Stimulated activated CD8-positive, alpha-beta memory T cell treated with anti-CD3 and anti-CD28 coated beads, Interleukin-15, amount 100 ng/mL, for 4 hours (primary cell): ENCODE measurements at places on chromosomes 5 and 9.

DNA sequence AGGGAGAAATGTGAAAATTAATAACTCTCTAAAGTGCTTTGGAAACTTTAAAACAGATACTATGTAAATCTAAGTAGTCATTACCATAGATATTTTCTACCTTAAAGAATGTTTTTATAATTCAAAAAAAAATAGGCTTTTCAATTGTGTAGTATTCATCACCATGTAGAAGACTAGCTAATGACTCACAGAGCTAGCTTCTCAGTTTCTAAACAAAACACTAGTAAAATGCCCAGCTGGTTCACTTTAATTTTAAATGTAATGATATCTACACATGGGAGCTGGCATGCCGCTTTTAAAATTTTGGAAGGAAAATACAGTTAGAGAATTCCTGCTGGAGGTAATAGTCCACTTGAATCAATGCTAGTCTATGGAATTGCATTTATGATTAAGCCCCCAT, 509.8 kb downstream of the CSNK1G3 start:
- no peak for DNase-seq

- no peak for DNase-seq
Measured at GRCh38 chr5:93821891-93822415, 80.6 kb upstream of the POU5F2 start.

DNA sequence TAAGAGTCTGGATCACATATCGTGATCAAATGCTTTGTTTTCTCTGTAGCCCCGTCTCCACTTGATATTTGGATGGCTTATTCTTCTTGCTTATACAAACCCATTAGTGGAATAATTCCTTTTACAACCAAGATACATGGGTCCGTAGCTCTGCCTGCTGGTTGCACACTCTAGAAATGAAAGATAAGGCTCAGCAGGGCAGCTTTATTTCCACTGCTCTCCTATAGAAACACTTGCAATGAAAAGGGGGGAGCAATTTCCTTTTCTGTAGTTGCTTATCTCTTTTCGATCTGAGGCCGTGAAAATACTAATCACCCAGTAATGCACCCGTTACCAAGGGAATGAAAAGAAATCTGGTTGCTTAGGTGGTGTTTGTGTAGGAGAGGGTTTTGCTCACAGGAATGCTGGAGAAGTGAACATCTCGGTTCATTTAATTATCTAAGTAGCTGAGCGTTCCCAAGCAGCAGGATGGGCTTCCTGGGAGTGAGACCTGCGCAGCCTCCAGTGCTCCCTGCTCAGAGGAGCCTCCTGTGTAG, 131.7 kb downstream of the ADAMTS16 start:
- DNase-seq, result no peak

DNA sequence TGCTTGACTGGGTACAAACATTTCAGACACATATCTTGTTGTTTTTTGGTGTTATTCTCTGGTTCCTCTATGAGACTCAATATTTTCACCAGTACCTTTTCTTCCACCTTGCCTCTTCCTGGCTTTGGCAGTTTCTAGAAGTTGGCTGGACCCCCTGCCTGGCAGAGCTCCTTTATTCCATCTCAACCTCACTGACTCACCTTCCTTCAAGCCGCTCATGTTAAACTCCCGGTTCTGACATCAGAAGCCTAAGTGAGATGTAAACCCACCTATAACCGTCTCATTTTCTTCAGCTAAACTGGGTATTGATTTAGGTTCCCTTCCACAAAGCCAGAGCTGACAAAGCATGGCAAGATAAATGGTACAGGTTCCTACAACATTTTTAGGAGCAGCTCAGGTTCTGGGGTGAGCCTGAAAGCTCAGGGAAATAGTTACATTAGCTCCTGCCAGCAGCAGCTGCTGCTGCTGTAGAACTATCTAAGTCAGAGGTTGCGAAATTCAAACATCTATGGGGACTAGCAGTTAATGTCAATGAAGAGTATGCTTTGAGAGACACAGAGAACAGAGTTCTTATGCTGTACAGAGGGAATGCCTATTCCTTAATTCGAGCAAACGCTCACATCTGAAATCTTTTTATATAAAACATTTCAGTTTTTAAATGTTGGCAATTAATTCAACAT, 197.1 kb upstream of the NR3C1 start:
- DNase-seq, result no peak

- DNase-seq, result no peak
Measured at GRCh38 chr5:158375531-158375930, 516.6 kb upstream of the CLINT1 start.

GRCh38 chr5:50574121-50574520, 92.3 kb upstream of the PARP8 start:
- no peak for DNase-seq

GRCh38 chr9:89522261-89522958, 24.5 kb upstream of the SEMA4D start:
- no peak for DNase-seq

GRCh38 chr5:164296603-164297080, 791.2 kb downstream of the MAT2B start:
- DNase-seq, result no peak

- DNase-seq, result no peak
Measured at GRCh38 chr5:28648108-28648507, 1609.7 kb upstream of the CDH9 start.

DNA sequence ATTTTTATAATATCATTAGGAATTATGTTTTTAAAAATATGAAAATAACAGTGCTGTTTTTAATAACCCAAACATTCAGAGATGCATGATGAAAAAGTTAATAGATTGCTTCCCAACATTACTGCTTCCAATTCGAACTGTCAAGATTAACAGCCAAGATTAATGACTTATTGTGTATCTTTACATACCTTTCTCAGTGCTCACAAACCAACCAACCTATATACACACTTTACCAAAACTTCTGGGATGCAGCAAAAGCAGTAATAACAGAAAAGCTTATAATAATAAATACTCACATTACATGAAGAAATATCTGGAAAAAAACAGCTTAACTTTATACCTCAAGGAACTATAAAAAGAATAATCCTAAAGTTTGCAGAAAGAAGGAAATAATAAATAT, 82.1 kb downstream of the TMEM232 start:
- DNase-seq, result no peak

- DNase-seq, result no peak
Measured at GRCh38 chr5:35860686-35861085, 4.0 kb downstream of the IL7R start.

DNA sequence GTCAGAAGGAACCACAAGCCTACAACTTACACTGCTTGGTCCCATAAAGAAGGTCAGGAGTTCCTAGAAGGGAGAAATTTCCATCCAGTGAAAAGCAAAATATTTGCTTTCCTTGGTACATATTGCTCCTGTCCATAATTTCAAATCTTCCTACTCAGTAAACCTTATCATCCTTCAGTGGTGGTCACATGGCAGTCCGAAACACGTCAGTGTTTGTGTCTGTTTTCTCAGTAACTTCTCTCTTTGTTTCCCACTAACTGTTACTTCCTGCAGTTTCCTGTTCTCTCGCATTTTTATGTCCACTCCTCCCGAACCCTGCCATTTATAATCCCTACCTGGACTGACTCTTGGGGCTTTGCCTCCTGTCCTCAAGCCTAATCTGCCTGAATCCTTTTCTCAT, 129.1 kb downstream of the FANCC start:
- DNase-seq, result no peak

GRCh38 chr5:154311362-154311761, 120.8 kb downstream of the GALNT10 start:
- DNase-seq, result no peak

DNA sequence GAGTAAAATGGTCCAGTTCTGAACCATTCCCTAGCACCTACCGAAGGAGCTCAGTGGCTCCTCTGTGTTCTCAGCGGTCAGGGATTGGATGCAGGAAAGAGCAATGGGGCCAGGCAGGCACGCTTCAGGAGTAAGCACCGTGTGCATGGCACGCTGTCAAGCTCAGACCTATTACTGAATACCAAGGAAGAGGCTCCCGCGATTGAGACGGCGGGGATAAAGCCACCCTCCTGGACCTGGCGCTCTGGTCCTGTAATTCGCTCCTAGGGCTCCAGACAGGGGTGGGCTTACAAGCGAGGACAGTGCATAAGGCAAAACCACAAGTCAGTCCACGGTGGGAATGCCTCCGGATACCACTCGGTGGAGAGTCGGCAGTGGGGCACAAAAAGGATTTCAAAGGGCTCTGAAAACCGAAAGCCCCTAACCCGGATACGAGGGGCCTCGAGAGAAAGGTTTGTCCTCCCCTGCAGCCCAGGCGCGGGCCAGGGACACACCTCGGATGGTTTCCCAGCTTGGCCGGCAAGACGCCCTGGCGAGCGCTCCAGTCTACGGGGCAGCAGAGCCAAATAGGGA, 988 bp downstream of the OXCT1 start:
- DNase-seq, result no peak

DNA sequence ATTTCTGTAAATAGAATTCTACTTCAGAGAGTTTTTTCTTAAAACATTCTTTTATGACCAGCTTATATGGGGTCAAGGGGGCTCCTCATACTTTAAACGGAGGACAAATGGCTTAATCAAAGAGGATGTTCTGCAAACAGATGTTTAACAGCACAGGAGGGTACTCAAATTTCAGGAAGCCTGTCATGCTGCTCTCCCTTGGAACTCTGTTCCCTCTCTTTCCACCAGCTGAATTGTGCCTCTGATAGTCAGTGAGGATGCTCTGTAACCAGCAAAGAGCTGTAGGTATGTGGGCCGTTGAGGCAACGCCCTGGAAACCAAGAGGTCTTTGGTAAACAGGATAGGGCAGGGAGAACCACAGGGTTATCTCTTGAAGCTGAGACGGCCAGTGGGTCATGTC, 161.1 kb downstream of the C5orf15 start:
- DNase-seq, result no peak

- DNase-seq, result no peak
Measured at GRCh38 chr9:113964495-113965170, 88.5 kb downstream of the ZNF618 start.

DNA sequence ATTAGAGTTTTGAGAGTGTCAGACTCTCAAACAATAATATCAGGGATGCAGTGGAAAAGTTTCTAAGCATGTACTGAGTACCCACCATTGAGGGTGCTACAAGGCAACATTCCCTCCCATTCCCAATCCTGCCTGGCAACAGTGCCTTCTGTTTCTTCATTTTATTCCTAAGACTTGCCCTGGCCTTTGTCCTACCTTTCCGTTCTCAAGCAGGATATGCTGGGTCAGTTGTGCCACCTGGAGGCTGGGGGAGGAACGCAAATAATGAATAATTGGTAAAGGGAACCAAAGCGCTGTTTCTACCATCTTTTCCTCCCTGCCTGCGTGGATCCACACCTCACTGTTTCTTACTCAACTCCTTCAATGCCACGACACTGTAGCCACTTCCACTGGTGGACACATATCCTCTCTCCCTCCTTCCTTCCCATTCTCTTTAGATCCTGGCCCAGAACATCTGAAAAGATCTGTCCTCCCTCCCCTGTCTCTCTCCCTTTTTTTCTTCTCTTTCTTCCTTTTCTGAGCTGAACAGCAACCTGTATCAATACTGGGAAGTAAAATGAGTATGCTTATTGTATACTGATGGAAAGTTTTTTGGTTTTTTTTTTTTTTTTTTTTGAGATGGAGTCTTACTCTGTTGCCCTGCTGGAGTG, 149.5 kb downstream of the C9orf152 start:
- no peak for DNase-seq
